Transverse colon (tissue), 4 donors: ENCODE measurements at places on chromosomes 3 and 15. TPM values are rescaled to one million over a fixed set of nuclear protein-coding genes. Genes with fewer than 3 reads are reported as not detected.

GRCh38 chr3:158463556-158463955 lies 107.4 kb upstream of the MLF1 start:
- no peak for DNase-seq

GOLGA8G gene
- total RNA-seq: not detected

CCR9 gene
- not detected for total RNA-seq

GRCh38 chr3:170534227-170534626 lies 51.6 kb downstream of the SLC7A14 start:
- DNase-seq: no peak

IGSF10 gene
- total RNA-seq: 5.8 TPM

RBP2 gene
- total RNA-seq: not detected

DNA sequence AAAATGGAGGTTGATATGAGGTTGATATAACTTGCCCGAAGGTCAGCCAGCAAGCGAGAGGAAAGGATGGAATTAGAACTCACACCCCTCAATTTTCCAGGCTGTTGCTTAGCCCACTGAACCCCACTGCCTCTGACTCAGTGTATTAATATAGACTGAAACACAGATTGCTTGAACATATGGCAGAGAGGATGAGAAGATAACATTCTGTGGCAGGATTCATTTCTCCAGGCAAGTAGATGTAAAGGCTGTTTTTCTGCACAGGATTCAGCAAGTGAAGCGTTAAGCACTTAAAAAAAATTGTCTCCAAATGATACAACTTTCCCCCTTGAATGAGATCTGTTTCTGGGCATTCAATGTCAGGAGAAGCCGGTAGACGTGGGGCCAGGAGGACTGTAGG lies 335.2 kb downstream of the GAP43 start:
- no peak for DNase-seq

NOX5 gene
- total RNA-seq: not detected

CPLX3 gene
- not detected for total RNA-seq

- DNase-seq: no peak
Measured at GRCh38 chr15:45892182-45892581, 257.4 kb downstream of the SQOR start.

- no peak for DNase-seq
Measured at GRCh38 chr15:100704281-100705055, 102.1 kb downstream of the ASB7 start.

CFAP100 gene
- total RNA-seq: not detected

DNA sequence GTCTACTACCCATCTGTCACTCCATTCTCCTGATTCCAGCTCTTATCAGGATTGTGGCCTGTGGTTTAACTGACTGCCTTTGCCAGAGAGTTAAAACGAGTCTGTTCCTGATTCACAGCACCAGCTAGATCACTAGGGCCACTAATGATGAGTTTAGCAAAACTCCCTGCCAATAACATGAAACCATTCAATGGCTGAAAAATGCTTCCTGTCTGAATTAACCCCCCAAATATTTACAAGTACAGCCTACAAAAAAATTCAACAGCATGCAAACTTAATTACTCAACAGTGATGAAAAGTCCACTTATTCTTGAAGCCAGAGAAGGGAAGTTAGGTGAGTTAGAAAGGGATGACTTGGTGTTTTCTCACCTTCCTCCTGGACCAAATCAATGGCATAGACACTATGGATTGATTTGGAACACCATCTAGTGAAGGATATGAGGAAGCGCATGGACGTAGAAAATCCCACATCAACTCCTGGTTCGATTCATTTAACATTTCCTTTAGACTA lies 141.4 kb downstream of the TGFBR2 start:
- no peak for DNase-seq

DNA sequence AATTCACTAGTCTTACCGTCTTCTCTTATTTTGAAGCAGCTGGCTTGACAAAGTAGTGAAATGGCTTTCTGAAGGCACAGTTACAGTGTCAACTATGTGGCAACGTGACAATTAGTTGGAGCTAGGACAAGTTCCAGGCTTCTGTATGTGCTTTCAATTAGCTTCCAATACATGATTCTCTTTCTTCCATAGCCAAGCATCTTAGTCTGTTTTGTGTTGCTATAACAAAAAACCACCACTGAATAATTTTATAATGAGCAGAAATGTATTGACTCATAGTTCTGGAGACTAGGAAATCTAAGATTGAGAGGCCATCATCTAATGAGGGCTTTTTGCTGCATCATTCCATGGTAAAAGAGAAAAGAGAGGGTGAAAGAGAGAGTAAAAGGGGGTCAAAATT lies 365.1 kb upstream of the PLSCR5 start:
- no peak for DNase-seq

GRCh38 chr15:71945012-71945411 lies 134.7 kb downstream of the NR2E3 start:
- no peak for DNase-seq

DNA sequence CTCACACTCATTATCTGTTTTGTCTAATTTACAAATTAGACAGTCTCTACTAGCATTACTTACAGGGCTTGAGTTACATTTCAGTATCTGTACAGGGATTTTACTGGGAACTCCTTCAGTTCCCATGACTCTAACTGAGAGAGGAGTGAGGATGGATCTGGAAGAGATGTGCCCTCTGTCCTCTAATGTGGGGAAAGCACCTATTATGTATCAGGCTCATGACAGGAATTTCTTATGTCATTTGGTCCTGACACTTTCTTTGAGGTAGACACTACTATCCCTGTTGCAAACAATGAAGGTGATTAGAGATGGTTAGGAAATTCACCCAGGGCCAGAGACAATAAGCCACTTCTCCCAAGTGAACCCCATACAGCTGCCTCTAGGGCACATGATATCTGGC lies 10.9 kb upstream of the NCKIPSD start:
- DNase-seq: no peak

- DNase-seq: no peak
Measured at GRCh38 chr3:61416618-61417017, 144.8 kb upstream of the PTPRG start.
